Activated naive CD4-positive, alpha-beta T cell (primary cell): ENCODE measurements at places on chromosomes 16 and 17.

GRCh38 chr16:71847096-71847495 is 1.3 kb downstream of the ATXN1L start:
- DNase-seq = no peak

DNA sequence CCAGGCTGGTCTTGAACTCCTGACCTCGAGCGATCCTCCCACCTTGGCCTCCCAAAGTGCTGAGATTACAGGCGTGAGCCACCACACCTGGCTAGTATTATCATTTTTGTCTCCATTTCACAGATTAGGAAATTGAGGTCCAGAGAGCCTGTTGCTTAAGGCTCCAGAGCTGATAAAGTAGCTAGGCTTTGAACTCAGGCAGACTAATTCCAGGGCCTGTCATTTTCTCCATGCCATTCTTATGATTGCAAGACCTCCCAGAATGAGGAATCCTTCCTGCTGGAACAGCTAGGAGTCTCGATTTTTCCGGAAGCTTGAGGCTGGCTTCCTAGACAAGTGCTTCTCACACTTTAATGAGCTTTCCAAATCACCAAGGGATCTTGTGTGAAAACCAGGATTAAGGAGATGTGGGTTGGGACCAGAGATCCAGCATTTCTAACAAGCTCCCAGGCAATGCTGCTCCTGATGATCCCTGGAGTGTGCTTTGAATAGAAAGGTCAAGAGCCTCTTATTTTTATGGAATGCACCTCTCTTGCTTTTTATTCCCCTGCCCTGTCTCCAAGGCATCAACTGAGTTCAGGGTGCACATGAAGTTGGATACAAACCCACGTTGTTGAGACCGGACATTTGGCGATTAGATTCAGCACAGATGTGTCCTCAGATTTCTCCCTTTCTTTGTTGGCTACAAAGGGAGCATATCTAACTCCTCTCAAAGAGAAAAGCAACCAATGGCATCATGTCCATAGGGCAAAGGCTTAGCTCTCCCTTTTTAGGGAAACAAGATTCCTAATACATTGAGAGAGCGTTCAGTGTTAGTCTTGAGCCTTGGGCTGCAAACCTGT is 40.3 kb upstream of the FAM20A start:
- DNase-seq = no peak

DNA sequence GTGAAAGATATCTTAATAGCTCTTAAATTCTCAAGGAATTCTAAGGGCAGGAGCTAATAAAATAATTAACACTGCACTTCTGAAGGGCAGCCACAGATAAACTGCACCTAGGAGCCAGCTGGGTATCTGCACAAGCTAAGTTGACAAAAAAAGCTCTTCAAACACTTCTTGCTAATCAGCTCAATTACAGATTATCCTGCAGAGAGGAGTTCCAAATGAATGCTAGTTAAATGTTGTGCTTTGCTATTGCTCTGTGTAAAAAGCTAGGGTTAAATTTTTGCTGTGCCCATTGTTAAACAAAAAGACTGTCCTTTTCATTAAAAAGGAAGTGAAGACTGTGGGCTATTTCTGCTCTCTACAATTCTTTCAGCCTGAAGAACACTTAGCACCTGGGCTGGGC is 158.5 kb upstream of the SHISA6 start:
- DNase-seq = no peak

DNA sequence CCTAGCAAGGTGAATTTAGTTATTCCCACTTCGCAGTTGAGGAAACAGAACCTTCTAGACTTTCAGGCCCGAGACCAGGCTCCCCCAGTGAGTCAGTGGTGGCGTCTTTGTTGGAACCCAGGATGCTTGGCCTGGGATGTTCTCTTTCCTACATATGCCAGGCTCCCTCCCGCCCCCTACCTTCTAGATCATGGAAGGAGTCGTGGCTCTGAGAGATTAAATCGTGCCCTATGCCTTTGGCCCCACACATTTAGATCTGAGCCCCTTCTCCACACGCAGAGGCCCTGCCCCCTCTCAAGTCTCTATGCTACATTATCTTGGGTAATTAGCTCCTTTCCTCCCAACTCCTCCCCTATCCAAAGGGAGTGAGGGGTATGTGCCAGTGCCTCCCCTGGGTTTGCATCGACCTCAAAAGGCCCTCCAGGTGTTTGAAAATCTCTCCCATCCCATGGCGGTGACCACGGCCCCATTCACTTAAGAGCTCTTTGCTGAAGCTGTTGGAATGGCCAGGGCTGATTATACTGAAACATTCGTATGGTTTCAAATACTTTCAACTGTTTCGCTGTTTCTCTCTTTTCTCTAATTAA is 3.0 kb downstream of the NGFR start:
- DNase-seq = no peak

DNA sequence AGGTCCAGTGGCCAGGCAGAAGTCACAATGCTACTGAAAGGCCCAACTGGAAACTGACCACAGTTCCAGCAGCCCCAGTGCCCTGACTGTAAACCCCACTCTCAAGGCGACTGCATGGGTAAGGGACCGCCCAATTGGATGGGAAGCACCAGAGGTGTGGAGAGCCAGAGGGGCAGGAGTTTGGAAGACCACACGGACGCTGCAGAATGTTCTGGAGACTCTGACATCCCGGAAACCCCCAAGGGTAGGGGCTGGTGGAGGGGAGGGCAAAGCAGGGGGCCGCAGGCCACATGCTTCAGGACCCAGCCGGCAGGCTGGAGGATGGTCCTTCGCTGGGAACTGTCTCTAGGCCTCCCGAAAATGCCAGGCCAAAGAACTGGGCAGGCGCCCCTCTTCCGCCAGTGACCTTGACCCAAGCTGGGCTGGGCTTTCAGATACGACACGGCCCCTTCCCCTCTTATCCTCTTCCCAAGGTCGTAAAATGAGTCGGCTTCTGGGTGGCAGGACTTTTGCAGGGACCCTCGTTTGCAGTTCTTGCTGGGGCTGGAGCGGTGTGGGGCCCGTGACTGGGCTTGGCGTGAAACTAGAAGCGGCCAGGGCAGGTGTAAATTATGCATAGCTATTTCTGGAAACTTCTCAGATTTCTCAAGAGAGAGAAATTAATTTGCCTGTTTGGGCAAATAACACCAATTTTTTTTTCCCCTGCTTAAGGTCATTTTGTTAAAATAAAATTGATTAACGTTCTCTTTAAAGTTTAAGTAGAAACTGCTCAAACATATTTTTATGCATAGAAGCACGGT is 110.2 kb downstream of the C16orf78 start:
- no peak for DNase-seq

- DNase-seq = no peak
Observed at GRCh38 chr16:8869212-8869987, 594 bp upstream of the CARHSP1 start.

DNA sequence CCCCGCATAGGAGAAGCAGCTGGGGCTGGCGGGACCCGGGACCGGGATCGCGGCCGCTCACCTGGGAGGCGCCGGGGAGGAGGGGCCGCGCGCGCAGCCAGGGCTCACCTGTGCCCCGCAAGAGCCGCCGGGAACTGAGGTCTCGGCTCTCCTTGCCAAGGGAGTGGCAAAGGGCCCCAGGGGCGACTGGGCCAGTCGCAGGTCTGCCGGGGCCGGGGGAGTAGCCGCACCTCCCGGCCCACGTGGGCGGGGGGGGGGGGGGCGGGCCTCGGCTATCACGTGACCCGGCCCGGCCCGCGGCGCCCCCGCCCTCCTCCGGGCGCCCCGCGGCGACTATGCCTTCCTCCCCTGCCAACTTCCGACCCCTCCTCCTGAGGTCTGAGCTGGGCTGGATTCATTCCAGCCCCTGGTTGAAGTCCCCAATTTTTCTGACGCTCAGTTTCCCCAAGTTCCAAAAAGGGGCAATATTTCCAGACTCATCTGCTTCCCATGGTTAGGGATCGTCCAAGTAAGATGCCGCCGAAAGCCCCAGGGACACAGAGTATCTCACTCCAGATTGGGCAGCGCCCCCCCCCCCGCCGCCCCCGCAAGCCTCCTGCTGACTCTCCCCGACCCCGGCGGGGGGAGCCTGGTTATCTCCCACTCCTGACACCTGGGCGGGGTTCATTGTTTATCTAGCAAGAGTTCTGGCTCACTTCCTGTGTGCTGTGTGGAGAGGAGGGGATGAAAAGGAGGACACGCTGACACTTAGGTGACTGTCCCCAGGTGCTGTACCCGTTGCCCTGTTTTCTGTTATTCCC is at the start of gene TMC6:
Gene TMC6, minus strand, starts transcription at position 205 of the 800 bp plus-strand sequence. CDS start 1,923 bp downstream, outside the sequence.
- DNase-seq = peak; percentile 55

- no peak for DNase-seq
Observed at GRCh38 chr17:34254651-34255380, at the start of gene CCL2. TSS of gene CCL2 (plus strand) at chr17:34255285. CDS start at chr17:34255350, 65 bp downstream.

- DNase-seq = no peak
Observed at GRCh38 chr17:77734371-77735080, 224.0 kb upstream of the TNRC6C start.

DNA sequence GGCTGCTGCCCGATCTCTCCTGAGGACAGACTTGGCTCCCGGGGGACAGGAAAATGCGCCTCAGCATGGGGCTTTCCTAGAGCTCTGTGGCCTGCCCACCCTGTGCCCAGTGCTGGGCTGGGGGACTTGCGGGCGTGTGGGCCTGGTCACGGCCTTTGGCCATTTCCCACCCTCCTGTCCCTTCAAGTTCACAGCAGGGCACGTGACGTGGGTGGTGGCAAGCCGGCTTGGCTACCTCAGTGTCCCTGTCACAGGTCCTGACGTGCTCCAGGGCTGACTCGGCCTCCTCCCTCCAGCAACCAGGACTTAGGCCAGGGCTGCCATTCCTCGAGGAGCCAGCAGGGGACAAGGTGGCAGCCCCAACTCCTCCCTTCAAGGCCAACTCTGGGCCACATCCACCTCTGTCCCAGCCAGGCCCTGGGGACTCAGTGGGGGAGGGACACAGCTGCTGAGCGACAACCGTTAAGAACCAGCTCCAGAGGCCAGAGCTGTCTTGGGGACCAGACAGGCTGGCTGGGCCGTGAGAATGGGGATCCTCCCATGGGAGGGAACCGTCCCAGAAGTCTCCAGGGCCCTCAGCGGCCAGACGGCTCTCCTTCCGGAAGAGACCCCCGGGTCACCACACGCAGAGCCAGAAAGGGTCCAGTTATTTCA is 981 bp upstream of the UNC13D start:
- DNase-seq = peak; percentile 18

DNA sequence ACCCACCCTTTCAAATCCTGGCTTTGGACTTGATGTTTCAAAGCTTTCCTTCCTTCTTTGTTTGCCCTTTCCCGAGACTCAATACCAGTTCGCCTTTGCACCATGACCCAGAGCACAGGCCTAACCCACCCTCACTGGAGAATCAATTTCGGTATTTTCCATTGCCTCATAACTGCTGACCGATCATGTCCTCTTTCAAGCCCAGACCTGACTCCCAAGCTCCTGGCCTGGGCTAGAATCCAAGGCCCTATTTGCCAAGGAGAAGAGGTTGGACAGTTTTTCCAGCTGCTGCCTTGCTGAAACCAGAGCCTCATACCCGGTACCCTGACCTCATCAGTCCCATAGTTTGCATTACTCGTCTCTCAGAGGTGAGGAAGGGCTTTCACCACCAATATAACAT is 35.3 kb upstream of the HELZ start:
- DNase-seq = no peak

- DNase-seq = no peak
Observed at GRCh38 chr16:57473906-57474305, 11.4 kb downstream of the POLR2C start.
